ENCODE measurements at places on chromosomes 3 and 15.

GRCh38 chr3:133461291-133461690 is 61.4 kb downstream of the BFSP2 start:
- DNase-seq: no peak

GRCh38 chr3:108450444-108450843 is 60.0 kb downstream of the MYH15 start:
- no peak for DNase-seq

- no peak for DNase-seq
These were observed 8.7 kb upstream of the PLA2G4F start for GRCh38 chr15:42165106-42165505.

- DNase-seq: no peak
These were observed 135.3 kb downstream of the FMN1 start for GRCh38 chr15:33059184-33059583.

DNA sequence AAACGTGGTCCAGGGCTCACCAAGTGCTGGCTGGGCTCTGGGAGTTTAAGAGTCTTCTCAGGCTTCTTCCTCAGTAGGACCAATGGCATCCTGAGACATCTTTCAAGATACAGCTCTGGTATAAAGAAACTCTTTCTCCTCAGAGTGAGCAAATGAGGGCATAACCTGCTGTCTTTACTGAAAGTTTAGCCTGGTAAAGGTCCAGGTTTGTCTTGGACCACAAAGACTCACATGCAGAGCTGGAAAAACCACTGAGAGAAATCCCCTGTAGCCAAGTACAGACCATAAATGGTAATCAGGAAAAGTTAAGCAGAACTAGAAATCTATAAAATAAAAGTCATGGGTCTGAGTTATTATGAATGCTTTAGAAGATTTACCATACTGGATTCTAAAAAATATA is 23.1 kb downstream of the CD47 start:
- no peak for DNase-seq

DNA sequence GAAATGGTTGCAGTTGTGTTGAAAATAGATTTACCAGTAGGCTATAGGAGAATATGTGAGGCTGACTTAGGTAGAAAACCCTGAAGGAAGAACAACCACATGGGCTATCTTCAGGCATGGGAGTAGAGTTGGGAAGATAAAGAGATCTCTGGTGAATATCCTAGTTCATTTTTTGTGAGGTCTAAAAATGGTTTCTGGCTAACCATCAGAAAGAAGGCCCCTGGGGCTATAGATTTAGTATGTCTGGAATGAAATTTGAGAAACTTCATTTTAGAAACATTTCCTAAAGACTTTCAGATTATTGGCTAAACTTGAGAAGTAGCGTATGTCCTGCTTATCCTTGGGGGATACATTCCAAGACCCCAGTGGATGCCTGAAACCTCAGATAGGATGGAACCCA is 148.2 kb downstream of the NAALADL2 start:
- DNase-seq: no peak

DNA sequence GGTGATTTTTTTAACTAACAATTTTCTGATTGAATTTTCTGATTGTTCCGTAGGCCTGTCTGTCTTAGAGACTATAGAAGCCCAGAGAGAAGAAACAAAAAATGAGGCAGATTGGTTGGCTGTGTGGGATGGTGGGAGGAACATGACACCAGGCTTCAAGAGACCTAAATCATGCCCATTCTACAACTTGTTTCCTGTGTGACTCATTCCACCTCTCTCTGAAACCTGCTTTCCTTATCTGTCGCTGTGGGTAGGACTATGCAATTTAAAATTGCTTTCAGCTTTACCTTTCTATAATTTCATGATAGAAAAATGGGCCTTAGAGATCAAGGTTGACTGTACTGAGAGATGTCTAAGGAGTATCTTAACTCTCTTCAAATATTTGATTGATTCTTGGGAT is 44.5 kb downstream of the OXNAD1 start:
- peak; percentile 32 for DNase-seq

DNA sequence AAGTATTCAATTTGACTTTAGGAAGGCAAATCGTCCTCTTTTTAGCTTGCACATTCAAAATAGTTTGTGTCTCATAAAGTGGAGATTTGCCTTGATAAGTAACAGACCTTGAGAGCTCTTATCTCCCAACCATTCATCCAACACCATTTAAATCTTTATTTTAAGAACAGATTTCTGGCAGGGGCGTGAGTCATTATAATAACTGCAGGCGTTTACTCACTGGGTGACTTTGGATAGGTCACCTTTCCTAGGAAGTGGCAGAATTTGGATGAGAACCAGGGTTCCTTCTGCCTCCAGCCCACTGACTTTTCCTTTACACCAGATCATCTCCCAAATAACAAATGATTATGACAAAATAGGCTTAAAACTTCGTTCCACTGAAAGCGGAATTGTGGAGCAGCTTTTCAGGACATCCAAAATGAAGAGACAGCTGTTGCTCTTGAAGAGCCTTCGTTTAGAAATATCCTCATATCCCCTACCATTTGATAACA is 5.0 kb downstream of the LMCD1 start:
- DNase-seq: no peak

DNA sequence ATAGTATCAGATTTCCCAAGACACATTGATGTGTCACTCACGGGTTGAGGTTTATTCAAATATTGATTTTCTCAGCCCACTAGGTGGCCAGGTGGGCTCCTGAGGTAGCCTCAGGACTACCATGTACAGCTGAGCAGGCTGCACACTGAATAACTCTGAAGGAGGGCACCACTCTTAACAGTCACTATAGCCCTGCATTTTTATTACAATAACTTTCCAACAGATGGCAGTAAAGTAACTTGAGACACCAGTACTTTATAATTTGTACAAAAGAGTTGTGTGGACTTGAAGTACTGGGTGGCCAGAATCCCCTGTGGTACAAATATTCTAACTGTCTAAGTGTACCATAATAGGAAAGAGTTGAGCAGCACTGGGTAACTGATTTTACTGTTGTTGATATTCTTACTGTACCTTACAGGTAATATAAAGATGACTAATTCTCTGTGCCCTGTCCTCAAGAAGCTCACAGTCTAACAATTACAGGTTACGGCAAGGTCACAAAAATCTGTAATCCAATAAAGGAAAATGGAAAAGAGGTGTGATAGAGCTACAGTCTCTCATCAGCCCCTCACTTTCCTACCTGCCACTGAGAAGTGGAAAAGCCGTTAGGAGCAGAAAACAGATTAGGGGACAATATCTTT is 76.0 kb downstream of the ETFA start:
- no peak for DNase-seq

GRCh38 chr15:51322621-51323296 is 15.6 kb downstream of the CYP19A1 start:
- DNase-seq: no peak

DNA sequence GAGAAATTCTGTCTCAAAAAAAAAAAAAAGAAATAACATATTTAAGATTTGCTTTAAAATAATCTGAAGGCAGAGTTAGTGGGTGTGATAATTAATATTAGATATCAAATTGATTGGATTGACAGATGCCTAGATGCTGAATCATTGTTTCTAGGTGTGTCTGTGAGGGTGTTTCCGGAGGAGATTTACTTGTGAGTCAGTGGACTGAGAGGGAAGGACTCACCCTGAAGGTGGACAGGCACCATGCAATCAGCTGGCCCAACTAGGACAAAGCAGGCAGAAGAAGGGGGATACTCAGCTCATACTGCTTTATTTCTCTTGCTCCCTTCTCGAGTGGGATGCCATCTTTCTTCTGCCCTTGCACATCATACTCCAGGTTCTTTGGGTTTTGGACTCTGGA is 16.7 kb upstream of the RPL24 start:
- DNase-seq: no peak

DNA sequence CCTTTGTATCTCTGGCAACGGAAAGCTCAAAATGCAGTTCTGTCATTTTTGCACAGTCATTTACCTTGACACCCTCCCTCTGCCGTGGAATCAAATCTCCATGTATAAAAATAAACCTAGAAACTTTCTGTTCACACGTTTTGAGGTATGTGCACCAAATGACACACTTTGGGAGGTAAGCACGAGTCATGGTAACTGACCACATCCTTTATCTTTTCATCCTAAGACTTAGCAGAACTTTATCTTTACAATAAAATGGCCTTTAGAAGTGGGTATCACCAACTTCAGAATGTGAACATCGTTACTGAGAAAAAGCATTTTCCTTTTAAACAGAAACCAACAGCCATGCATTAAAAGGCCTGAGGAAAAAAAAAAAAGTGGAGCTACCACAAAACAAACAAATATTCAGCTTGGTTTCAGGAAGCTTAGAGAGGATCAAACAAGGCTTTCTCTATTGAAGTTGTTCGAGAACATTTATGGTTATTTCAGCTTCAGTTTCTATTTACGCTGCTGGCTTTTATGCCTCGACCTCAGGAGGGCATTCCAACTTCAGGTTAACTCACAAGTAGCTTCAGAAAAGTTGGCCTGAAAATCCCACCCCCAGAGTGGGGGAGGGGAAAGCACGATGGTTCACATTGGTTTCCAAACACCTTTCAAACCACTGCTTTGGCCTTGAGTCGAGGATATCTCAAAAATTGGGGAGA is 171.1 kb upstream of the ICE2 start:
- no peak for DNase-seq

DNA sequence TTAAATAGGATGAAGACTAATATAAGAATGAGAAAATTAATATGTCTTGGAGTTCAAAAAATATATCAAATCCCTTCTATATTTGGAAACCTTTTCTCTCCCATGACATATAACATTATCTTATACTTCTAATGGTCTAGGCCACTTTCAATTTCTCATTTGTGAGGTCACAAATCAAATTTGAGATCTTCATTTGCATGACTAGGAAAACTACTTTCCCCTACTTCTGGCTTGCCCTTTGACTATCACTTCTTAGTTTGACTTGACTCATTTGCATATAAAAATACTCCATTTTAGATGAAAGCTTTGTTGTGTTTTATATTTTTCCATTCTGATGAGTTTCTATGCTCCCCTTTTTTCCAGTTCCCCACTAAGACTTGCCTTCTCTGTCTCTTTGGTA is 598.6 kb upstream of the TBL1XR1 start:
- no peak for DNase-seq
